ENCODE measurements at places on chromosomes 3 and 15. TPM values are rescaled to one million over a fixed set of nuclear protein-coding genes. Genes with fewer than 3 reads are reported as not detected.

DNA sequence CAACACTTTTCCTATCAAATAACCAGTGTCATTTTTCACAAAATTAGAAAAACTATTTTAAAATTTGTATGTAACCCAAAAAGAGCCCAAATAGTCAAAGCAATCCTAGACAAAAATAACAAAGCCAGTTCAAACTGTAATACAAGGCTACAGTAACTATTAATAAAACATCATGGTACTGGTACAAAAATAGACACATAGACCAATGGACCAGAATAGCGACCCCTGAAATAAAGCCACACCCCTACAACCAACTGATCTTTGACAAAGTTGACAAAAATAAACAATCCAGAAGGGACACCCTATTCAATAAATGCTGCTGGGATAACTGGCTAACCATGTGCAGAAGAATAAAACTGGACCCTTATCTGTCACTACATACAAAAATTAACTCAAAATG, 19.9 kb downstream of the TM4SF18 start:
- no peaks in the 10 kb centered on the region for H3K36me3 ChIP-seq
- no peaks in the 10 kb centered on the region for H3K27me3 ChIP-seq
- no peak for DNase-seq
- no peaks in the 10 kb centered on the region for H3K4me1 ChIP-seq
- H3K4me3 ChIP-seq, result no peak overlapping the region

DNA sequence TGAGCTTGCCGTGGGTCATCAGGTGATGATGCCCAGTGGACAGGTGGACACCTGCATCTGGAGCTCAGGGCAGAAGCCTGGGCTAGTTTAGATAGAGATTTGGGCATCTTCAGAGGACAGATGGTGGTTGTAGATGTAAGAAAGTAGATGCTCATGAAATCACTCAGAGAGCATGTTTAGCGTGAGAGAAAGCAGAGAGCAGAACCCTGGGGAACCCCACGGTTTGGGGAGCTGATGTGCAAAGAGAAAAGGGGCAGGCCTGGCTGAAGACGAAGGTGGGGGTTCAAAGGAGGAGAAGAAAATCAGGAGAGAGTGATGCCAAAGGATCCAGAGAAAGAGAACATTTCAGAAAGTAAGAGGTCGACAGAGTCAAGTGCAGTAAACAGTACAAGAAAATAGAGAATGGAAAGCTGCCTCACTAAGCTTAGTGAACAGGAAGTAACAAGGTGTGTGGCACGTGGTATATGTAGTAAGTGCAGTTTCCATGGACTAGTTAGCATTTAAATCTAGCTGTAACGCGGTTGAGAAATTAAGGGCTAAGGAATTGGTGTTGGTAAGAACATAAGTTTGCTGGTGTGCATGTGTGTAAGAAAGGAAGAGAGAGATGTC, 13.5 kb downstream of the TIGIT start:
- DNase-seq, result no peak
- H3K4me1 ChIP-seq, result peaks cover 58% of the 10 kb centered on the region
- peak overlapping the region; percentile 64 for H3K27ac ChIP-seq
- H3K27me3 ChIP-seq, result no peaks in the 10 kb centered on the region

Gene AHSG
- total RNA-seq, result not detected

- no peak overlapping the region for H3K27ac ChIP-seq
- no peak for DNase-seq
- H3K36me3 ChIP-seq, result no peaks in the 10 kb centered on the region
- no peaks in the 10 kb centered on the region for H3K27me3 ChIP-seq
- no peak overlapping the region for H3K4me3 ChIP-seq
Measured at GRCh38 chr3:81742581-81742980, 18.9 kb downstream of the GBE1 start.

DNA sequence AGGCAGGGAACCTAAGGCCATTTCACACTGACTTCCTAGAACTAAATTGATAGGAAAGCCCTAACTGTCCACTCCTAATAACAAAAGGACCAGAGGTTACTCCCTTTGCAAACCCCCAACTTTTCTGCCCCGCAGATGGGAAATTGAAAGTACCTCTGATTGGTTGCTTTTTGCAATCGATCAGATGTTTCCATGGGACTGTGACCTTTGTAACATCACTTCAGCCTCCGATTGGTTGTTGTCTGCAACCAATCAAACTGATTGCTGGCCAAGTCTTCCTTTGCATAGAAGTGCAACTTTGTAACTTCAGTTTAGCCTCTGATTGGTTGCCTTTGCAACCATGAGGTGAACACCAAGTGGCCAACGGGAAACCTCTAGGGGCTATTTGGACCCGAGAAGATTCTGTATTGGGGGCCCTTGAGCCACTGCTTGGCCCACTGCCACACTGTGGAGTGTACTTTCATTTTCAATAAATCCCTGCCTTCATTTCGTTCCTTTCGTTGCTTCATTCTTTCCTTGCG, 11.3 kb upstream of the KNL1 start:
- H3K27ac ChIP-seq, result peak overlapping the region; percentile 12
- no peaks in the 10 kb centered on the region for H3K36me3 ChIP-seq
- no peak for DNase-seq
- no peaks in the 10 kb centered on the region for H3K4me1 ChIP-seq
